ENCODE measurements at places on chromosomes 4 and X. TPM values are rescaled to one million over a fixed set of nuclear protein-coding genes. Genes with fewer than 3 reads are reported as not detected.

SLC2A9 gene
- 7.9 TPM for total RNA-seq

SSX3 gene
- total RNA-seq = not detected

TRPC3 gene
- total RNA-seq = 0.98 TPM

MSANTD1 gene
- 0.49 TPM for total RNA-seq

MAGEA4 gene
- not detected for total RNA-seq

SHOX gene
- total RNA-seq = not detected

MAGEA2B gene
- total RNA-seq = not detected

LUZP4 gene
- total RNA-seq = not detected

DNA sequence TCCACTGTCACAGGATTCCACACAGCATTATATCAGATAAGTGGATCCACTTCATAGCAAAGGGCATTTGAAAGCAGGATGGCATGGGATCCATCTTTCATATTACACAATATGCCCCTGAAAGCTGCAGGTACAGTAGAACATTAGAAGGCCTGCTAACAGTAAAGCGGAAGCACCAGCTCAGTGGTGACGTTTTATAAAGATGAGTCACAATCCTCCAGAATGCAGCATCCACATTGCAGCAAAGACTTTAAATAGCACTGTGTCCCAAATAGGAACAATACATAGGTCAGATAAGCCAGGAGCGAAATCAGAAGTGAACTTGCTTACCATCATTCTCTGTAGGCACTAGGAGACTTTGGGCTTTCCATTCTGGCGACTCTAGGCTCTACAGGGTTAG lies 609.5 kb upstream of the FAT1 start:
- H3K4me3 ChIP-seq = no peak overlapping the region
- no peak overlapping the region for H3K27ac ChIP-seq
- no peaks in the 10 kb centered on the region for H3K4me1 ChIP-seq
- no peak for DNase-seq

DNA sequence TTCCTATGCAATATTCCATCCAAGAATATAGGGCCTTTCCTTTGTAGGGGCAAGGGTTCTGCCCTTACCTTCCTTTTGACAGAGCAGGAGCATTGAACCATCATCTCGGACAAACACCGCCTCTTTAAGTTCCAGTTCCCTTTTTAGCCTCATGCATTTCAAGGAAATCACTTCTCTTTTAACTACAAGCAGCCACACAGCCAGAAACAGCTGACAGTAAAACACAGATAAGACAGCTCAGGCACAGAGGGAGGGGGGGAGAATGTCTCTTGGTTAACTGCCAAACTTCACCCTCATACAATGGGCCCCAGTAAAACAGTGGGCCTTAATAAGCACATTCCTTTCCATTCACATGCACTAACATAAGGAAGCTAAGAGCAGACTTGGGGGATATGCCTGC lies 648.3 kb downstream of the GABRG1 start:
- H3K4me1 ChIP-seq = no peaks in the 10 kb centered on the region
- no peaks in the 10 kb centered on the region for H3K27me3 ChIP-seq
- H3K36me3 ChIP-seq = no peaks in the 10 kb centered on the region
- no peak overlapping the region for H3K4me3 ChIP-seq
- DNase-seq = no peak
- H3K27ac ChIP-seq = no peak overlapping the region

DNA sequence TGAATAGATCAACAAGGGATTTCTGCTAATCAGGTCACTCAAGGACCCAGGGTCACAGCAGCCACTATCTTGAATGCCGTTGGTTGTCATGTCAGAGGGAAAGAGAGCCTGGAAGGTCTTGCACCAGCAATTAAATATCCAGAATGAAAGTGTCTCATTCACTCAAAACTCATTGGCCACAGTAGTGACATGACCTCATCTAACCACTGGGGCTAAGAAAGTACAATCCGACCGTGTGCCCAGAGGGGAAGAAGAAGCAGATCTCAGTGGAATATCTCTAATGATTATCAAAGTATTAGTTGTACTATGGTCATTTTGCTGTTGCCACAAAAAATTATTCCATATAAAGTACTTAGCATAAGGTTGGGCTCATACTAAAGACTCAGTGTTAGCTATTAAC lies 210.0 kb downstream of the QDPR start:
- no peaks in the 10 kb centered on the region for H3K27me3 ChIP-seq
- H3K36me3 ChIP-seq = no peaks in the 10 kb centered on the region
- no peak for DNase-seq
- H3K27ac ChIP-seq = no peak overlapping the region

- no peak for DNase-seq
- no peaks in the 10 kb centered on the region for H3K27me3 ChIP-seq
- no peak overlapping the region for H3K27ac ChIP-seq
- H3K4me3 ChIP-seq = no peak overlapping the region
These were observed 77.4 kb upstream of the EFNB1 start for GRCh38 chrX:68751372-68751771.

DNA sequence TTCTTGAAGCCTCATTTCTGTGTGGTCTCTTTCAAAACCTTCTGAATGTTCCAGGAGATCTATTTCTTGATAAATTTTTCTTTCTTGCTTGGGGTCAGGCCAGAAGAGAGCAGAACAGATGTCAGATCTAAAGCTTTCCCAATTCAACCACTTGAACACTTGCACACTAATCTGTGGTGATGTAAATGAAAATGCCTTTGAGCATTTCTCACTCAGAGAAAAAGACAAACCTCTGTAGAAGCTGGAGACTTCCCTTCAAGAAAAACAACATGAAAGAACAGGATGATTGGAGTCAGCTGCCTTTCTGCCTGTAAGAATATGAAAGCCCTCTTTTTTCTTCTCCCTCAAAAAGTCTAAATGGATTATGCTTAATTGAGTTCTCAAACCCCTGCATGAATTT lies 11.2 kb downstream of the IGFBP7 start:
- H3K27ac ChIP-seq = peak overlapping the region; percentile 65
- H3K27me3 ChIP-seq = no peaks in the 10 kb centered on the region
- H3K36me3 ChIP-seq = no peaks in the 10 kb centered on the region

- no peak for DNase-seq
- H3K27me3 ChIP-seq = no peaks in the 10 kb centered on the region
- H3K36me3 ChIP-seq = no peaks in the 10 kb centered on the region
- no peak overlapping the region for H3K4me3 ChIP-seq
- no peaks in the 10 kb centered on the region for H3K4me1 ChIP-seq
These were observed 10.3 kb upstream of the AKAP17A start for GRCh38 chrX:1581132-1581531.

GRCh38 chrX:22629105-22629725 lies 356.5 kb downstream of the CBLL2 start:
- no peaks in the 10 kb centered on the region for H3K4me1 ChIP-seq
- no peaks in the 10 kb centered on the region for H3K36me3 ChIP-seq
- DNase-seq = no peak
- no peak overlapping the region for H3K27ac ChIP-seq

- H3K27me3 ChIP-seq = no peaks in the 10 kb centered on the region
- no peak overlapping the region for H3K27ac ChIP-seq
- no peaks in the 10 kb centered on the region for H3K36me3 ChIP-seq
These were observed 177.8 kb upstream of the ATP6AP2 start for GRCh38 chrX:40402831-40403533.

GRCh38 chrX:153704021-153704526 lies 16.3 kb downstream of the SLC6A8 start:
- no peaks in the 10 kb centered on the region for H3K36me3 ChIP-seq
- DNase-seq = no peak
- no peak overlapping the region for H3K4me3 ChIP-seq

DNA sequence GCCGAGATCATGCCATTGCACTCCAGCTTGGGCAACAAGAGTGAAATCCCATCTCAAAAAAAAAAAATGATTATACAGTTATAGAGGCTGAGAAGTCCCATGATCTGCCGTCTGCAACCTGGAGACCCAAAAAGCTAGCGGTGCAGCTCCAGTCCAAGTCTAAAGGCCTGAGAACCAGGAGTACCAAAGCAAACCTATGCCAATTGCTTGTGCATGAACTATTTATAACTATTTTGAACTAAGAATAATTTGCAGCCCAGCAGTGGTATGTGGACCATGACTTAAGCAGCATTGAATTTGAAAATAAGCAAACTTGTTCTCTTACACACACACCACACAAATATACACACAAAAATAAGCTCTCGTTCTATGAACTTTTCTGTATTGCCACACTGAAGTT lies 51.8 kb downstream of the TASL start:
- H3K27ac ChIP-seq = no peak overlapping the region
- no peaks in the 10 kb centered on the region for H3K36me3 ChIP-seq
- H3K4me1 ChIP-seq = no peaks in the 10 kb centered on the region
- no peaks in the 10 kb centered on the region for H3K27me3 ChIP-seq
- DNase-seq = no peak
- no peak overlapping the region for H3K4me3 ChIP-seq

- H3K4me3 ChIP-seq = no peak overlapping the region
- no peaks in the 10 kb centered on the region for H3K36me3 ChIP-seq
- H3K27ac ChIP-seq = no peak overlapping the region
- DNase-seq = no peak
These were observed 539.7 kb upstream of the GRID2 start for GRCh38 chr4:91764085-91764484.

- H3K4me1 ChIP-seq = no peaks in the 10 kb centered on the region
- DNase-seq = no peak
- no peak overlapping the region for H3K4me3 ChIP-seq
- H3K27me3 ChIP-seq = no peaks in the 10 kb centered on the region
- H3K36me3 ChIP-seq = no peaks in the 10 kb centered on the region
These were observed 99.0 kb upstream of the SPANXC start for GRCh38 chrX:141341341-141341740.

DNA sequence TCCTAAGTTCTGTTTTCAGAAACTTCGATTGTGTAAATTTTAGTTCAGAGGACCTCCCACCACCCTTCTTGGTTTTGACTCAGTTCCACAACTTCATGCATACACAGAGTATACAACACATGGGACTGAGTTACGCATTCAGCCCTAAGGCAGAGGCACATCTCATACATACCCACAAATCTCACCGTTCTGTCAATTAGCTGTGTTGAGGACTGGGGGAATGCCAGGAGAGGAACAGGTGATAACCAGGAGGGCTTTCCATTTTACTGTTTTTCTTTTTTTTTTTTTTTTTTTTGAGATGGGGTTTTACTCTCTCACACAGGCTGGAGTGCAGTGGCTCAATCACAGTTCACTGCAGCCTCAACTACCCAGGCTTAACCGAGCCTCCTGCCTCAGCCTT lies 150.2 kb downstream of the TSPAN5 start:
- H3K4me1 ChIP-seq = peaks cover 36% of the 10 kb centered on the region
- no peak overlapping the region for H3K27ac ChIP-seq
- no peak for DNase-seq
- no peaks in the 10 kb centered on the region for H3K36me3 ChIP-seq
- H3K4me3 ChIP-seq = no peak overlapping the region

- H3K27ac ChIP-seq = no peak overlapping the region
- H3K36me3 ChIP-seq = no peaks in the 10 kb centered on the region
These were observed 124.6 kb downstream of the ANOS1 start for GRCh38 chrX:8607326-8607725.

DNA sequence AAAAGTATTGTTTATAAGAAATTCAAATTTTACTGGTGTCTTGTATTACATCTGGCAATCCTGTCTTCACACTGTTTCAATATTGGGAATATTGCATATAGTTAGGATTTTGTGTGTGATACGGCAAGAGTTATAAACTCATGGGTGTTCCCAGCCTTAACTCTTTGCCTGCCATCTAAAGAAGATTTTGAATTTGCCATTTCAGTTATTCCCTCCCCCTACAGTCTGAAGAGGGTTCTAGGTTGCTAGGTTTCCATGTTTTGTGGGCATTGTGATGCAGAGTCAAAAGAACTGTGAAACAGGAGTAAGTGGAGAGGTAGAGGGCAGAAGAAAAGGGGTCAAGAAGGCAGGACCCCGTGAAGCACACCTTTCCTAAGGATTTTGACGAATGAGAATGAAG lies at the start of gene CPXCR1:
Gene CPXCR1, plus strand, starts transcription at position 301 of the 400 bp plus-strand sequence. CDS start 6,190 bp downstream, outside the sequence.
- no peaks in the 10 kb centered on the region for H3K4me1 ChIP-seq
- no peaks in the 10 kb centered on the region for H3K36me3 ChIP-seq
- no peaks in the 10 kb centered on the region for H3K27me3 ChIP-seq

DNA sequence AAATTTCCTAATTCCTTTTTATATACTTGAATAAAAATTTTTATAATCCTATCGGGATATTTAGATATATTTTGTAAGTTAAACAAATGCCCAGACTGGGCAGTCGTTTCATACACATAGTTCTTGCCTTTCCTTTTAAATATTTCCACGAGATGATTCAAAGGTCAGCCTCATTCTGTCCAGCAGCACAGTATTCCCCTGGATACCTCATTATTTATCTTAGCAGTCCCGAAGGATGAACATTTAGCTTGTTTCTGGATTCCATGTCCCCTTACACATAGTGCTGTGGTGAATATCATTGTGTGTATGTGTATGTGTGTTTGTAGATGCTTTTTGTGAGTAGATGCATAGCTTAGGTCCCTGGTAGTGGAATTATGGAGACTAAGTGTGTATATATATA lies 38.3 kb downstream of the RAPGEF2 start:
- DNase-seq = no peak
- H3K4me1 ChIP-seq = peaks cover 32% of the 10 kb centered on the region
- no peak overlapping the region for H3K4me3 ChIP-seq

DNA sequence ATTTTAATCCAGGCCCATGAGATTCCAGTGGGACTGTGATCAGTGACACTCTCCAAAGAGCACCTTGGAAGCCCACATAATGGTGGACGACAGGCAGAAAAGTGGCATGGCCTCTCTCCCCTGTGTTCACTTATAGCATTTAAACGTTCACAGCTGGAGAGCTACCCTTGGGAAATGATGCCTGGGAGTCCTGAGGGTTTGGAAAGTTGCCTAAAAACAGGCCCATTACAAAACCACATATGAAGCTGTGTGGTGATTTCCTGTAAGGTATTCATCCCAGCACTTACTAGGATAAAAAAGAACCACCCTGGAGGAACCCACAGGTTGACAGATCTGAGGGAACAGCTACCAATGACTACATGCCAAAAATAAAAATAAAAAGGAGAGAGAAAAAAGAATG lies 193.2 kb downstream of the RASL11B start:
- H3K27ac ChIP-seq = no peak overlapping the region
- no peaks in the 10 kb centered on the region for H3K36me3 ChIP-seq
- no peaks in the 10 kb centered on the region for H3K27me3 ChIP-seq
- no peak overlapping the region for H3K4me3 ChIP-seq
- DNase-seq = no peak

GRCh38 chr4:1793496-1793840 lies 375 bp downstream of the FGFR3 start:
- H3K4me1 ChIP-seq = peaks cover 26% of the 10 kb centered on the region
- H3K27me3 ChIP-seq = no peaks in the 10 kb centered on the region
- no peak overlapping the region for H3K27ac ChIP-seq
- no peaks in the 10 kb centered on the region for H3K36me3 ChIP-seq
- H3K4me3 ChIP-seq = peak overlapping the region; percentile 66
- DNase-seq = no peak

DNA sequence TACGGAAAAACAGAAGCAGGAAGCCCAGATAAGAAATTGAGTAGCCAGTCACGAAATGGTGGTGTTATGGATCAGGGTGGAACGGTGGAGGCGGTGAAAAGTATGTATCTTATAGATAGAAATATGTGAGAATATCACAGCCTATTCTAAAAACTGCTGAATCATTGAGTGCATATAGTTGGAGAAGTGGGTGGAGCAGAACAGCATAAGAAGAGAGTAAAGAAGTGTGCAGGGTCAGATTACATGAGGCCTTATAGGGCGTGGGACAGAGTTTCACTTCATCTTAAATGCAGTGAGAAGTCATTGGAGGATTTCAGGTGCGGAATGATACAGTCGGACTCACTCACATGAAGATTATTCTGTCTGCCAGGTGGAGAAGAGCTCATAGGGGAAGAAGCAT lies 293.1 kb downstream of the TRIML1 start:
- no peak for DNase-seq
- H3K4me1 ChIP-seq = no peaks in the 10 kb centered on the region
- H3K36me3 ChIP-seq = no peaks in the 10 kb centered on the region

- H3K4me1 ChIP-seq = no peaks in the 10 kb centered on the region
- H3K4me3 ChIP-seq = no peak overlapping the region
- no peak for DNase-seq
- no peak overlapping the region for H3K27ac ChIP-seq
These were observed 3.8 kb upstream of the GUCY2F start for GRCh38 chrX:109485470-109486340.
